ENCODE measurements at places on chromosomes 5 and 9. TPM values are rescaled to one million over a fixed set of nuclear protein-coding genes. Genes with fewer than 3 reads are reported as not detected.

DNA sequence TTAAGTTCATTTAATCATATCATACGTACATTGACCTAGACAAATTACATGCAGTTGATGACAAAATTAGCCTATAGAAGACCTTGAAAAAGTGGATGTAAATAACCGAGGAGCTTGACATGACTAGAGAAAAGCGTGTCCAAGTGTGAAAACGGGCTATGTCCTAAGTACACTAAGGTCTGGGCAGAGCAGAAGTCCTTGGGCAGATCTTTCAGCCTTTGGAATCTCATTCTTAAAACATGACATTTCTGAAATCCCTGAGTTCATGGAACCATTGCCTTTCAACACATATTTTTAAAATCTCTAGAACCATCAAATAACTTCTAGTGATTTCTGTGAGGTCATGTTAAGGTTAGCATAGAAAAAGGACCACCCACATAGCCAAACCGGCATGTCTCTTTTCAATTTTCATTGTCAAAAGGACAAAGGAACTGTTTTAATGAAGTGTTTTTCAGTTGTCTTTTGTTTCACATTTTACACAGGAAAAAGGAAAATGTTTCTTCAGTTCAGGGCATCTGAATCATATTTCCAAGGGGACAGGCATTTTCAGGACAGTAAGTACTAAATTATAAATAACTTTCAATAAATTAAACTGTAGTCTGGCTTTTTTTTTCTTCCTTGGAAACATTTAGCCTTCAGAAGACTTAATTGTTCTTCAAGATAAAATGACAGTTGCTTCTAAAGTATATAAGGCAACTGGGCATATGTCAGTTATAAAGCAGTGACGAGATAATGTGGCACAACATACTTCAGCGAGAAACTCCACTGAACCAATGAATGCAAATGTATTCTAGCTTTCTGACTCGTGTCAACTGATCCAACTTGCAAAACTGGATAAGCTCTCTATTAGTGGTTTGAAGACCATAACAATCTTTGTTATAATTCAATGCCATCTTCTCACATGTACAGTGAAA, 416.8 kb downstream of the NFIB start:
- no peak overlapping the region for H3K4me3 ChIP-seq
- no peaks in the 10 kb centered on the region for H3K36me3 ChIP-seq
- no peak overlapping the region for H3K27ac ChIP-seq
- no peaks in the 10 kb centered on the region for H3K27me3 ChIP-seq
- H3K4me1 ChIP-seq: no peaks in the 10 kb centered on the region

DNA sequence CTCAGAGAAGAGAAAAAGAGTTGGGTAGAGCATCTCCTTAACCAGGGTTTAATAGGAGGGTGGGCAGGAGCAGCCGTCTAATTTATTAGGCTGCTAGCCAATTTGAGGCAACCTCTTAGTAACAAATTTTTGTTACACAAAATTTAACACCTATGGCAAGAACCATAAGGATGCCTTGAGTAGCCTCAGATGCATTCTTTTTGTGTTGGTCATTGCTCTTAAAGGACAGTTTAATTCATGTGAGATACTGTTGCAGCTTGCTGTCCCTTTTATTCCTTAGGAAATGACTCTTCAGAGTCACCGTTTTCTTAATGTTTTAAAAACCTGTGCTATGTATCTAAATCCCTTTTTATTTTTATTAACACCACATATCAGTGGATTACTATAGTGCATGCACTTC, 255.1 kb downstream of the MAST4 start:
- no peak overlapping the region for H3K27ac ChIP-seq
- no peak for DNase-seq
- peaks cover 11% of the 10 kb centered on the region for H3K27me3 ChIP-seq
- no peak overlapping the region for H3K4me3 ChIP-seq

SLC2A8 gene
- total RNA-seq: 7.5 TPM

GRCh38 chr5:111813537-111813936, 56.5 kb upstream of the NREP start:
- no peaks in the 10 kb centered on the region for H3K36me3 ChIP-seq
- H3K4me3 ChIP-seq: no peak overlapping the region
- H3K27ac ChIP-seq: no peak overlapping the region
- no peak for DNase-seq
- H3K27me3 ChIP-seq: no peaks in the 10 kb centered on the region
- H3K4me1 ChIP-seq: no peaks in the 10 kb centered on the region

- DNase-seq: no peak
- H3K4me1 ChIP-seq: no peaks in the 10 kb centered on the region
- H3K36me3 ChIP-seq: no peaks in the 10 kb centered on the region
- H3K4me3 ChIP-seq: no peak overlapping the region
These were observed 27.2 kb downstream of the ENC1 start for GRCh38 chr5:74613283-74613682.

BICD2 gene
- total RNA-seq: 28.2 TPM

DNA sequence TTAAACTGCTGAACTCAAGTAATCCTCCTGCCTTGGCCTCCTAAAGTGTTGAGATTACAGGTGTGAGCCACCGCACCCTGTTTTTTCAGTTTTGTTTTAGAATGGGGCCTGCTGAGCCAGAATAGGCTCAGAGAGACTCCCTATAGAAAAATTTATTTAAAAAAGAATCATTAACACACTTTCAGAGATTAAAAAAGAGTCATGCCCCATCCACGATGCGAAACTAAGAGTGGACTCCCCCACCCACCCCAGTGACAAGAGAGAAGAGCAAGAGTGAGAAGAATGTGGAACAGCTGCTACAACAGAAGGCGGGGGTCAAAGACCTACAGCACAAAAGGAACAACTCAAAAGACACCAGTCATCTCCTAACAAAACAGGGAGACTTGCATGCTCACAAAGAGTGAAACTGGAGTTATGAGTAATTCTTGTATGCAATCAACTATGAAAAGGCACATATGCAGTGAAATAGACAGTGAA, 47.2 kb downstream of the GLDC start:
- no peaks in the 10 kb centered on the region for H3K36me3 ChIP-seq
- H3K4me1 ChIP-seq: peaks cover 15% of the 10 kb centered on the region
- peak; percentile 22 for DNase-seq
- H3K4me3 ChIP-seq: no peak overlapping the region
- H3K27me3 ChIP-seq: no peaks in the 10 kb centered on the region

DNA sequence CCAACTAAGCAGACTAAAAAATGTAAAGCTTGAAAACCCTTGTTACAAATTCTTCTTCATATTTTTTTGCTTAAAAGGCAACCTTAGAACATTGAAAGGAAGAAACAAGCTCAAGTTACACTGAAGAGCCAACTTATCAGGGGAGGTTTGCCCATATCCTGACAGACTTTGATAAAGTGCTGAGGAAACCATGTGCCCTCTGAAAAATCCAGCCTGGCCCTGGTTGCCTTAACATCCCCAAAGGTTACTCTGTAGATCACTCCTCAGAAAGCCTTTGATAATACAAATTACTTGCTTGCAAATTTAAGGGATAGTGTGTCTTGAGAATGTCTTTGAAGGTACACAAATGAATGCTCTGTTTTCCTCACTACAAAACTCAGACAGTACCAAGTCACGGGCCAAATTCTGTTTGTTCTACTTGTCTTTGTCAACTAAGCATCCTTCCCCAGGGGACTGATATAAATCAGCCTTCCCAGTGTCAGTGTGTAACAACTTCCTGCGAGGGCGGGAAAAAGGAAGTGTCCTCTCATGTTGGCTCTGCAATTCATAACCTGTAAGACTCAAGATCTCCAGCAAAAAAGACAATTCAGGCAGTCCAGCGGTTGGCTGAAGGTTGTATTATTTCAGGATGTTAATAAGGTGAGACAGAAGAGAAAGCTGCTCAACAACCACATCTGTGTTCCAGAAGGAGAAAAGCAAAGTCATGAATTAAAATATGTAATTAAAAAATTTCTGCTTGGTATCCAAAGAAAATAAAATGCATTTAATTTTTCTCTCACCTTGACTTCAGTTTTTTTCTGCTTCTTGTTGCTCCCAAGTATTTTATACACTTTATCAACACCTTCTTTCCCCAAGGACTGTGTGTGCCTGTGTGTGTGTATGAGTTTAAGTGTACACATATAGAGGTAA, 199.9 kb downstream of the PIK3R1 start:
- no peaks in the 10 kb centered on the region for H3K27me3 ChIP-seq
- no peak overlapping the region for H3K27ac ChIP-seq
- H3K4me3 ChIP-seq: no peak overlapping the region
- DNase-seq: no peak
- peaks cover 6% of the 10 kb centered on the region for H3K4me1 ChIP-seq
- H3K36me3 ChIP-seq: no peaks in the 10 kb centered on the region

ADAMTS2 gene
- not detected for total RNA-seq
